ENCODE measurements at places on chromosomes 6 and 20.
A peak's percentile ranks its signal among the peaks of the same experiment; 100 is the strongest.

- no peak for DNase-seq
Measured at GRCh38 chr20:62117362-62117646, 5.0 kb upstream of the LSM14B start.

GRCh38 chr20:62808211-62808865 is 3.7 kb downstream of the OGFR start:
- peak; percentile 54 for DNase-seq

- DNase-seq, result peak; percentile 4
Measured at GRCh38 chr20:37803438-37804307, 99.3 kb upstream of the VSTM2L start.

DNA sequence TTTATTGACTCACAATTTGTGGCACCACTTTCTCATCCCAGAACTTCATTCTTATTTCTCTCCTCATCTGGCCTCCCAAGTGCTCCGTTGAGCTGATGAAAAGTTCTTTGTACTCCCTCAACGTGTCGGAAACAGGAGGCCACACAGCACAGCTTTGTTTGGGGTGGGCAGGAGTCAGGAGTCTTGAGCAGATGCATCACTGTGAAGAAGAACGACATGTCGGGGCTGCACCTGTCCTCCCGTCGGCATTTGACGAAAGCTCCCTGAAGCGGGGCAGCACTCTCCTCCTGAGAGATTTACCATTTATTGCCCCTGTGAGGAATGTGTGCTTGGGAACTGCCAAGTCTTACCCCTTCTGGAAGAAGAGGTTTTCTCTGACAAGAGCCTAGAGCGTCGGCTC is 28.1 kb downstream of the TAF8 start:
- no peak for DNase-seq

- DNase-seq, result peak; percentile 92
Measured at GRCh38 chr6:105794239-105794638, 291.9 kb upstream of the PRDM1 start.

DNA sequence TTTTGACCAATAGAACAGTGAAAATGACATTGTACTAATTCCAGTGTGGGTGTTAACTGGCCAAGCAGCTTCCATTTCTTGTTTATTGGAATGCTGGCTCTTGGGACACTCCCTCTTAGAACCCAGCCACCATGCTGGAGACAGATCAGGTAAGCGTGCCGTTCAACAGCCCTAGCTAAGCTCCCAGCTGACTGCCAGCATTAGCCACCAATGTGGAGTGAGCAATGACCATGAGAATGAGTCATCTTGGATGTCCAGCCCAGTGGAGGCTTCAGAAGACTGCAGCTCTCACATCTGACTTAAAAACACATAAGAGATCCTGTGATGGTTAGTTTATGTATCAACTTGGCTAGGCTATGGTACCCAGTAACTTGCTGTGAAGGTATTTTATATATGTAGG is 3.0 kb upstream of the LINC00237 start:
- no peak for DNase-seq

GRCh38 chr6:85401186-85402021 is 48.5 kb upstream of the NT5E start:
- no peak for DNase-seq

DNA sequence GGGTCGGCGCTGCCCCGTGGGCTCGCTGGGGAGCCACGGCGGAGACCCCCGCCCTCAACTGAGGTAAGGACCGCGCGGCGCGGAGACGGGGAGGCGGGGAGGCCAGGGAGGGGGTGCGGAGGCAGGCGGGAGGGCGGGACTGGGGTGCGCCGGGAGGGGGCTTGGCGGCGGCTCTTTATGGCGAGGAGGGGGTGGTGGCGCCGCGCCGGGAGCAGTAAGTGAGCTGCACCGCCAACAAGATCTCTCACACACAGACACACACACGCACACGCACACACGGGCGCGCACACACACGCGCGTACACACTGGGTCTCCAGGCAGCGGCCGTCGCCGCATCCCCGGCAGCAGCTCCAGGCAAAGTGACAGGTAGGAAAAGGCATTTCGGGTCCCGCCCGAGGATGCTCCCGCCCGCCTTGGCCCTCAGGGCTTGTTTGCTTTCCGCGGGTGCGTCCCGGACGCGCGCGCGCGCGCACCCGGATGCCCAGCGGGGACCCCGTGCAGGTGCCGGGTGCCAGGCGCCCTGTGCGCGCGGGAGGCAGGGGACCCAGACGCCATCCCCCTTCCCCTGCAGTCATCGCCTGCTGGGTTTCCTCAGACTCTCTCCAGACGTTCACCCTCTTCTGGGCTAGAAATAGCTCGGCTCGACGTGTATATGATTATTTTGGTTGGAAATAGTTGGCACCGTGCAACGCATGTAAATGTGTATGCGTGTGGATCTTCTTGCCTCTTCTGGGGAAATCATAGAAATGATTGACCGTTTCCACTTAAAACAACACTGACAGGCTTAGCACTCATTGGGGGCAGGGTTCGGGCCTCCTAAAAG is at the start of gene PLCB4:
PLCB4 (plus strand) TSS at position 247 of the 823 bp plus-strand sequence. CDS start 238,728 bp downstream, outside the sequence.
- DNase-seq, result no peak

DNA sequence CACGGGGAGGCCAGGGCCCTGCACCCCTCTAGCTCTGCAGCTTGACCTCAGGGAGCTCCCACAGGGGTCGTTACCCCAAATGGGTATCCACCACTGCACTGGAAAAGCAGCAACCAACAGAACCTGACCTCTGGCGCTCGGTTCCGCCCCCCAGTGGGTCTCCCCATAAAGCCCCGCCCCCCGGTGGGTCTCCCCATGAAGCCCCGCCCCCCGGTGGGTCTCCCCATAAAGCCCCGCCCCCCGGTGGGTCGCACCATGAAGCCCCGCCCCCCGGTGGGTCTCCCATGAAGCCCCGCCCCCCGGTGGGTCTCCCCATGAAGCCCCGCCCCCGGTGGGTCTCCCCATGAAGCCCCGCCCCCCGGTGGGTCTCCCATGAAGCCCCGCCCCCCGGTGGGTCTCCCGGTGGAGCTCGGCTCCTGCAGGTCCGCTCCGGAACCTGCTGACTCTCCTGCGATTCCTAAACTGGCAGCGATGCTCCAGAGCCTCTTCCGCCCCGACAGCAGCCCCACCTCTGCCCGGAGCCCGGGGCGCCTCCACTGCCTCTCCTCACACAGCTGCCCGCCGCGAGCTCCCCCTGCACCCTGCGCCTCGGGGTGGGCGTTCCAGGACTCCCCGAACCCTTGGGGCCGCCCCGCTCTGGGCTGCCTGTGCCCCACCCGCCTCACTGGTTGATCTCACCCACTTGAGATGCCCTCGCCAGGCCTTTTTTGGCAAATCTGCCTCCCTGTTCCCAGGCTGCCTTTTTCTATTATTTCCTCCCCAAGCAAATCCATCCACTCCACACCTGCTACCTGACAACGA is 12.1 kb downstream of the SLC2A4RG start:
- no peak for DNase-seq

GRCh38 chr6:109877028-109878004 is 100.8 kb upstream of the GPR6 start:
- DNase-seq, result no peak

DNA sequence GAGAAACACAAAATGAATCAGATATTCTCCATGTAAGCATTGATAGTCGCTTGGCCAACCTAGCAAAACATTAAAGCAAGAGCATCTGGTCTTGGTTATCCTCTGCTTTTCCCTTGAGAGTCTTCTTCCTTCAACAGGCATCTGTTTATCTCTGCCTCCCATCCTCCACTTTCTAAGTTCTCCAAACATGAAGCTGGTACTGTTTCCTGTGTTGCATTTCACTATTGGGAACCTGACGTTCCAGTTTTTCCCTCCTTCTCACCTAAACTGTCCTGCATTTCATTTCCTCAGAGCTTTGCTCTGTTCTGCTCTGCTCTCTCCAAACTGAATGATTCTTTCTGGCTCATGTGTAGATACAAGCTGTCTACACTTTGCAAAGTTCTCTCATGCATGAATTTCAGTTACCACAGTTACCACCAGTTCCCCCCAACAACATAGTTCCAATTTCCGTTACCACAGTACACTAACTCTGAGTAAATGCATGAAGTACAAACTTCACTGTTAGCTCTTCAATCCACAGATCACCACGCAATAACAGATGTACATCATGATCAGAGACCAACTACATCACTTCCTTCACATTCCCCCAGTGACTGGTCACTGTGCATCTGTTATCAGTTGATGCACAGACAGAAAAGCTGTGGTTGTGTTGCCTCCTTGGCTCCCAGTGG is 86.7 kb upstream of the F13A1 start:
- DNase-seq, result peak; percentile 16

DNA sequence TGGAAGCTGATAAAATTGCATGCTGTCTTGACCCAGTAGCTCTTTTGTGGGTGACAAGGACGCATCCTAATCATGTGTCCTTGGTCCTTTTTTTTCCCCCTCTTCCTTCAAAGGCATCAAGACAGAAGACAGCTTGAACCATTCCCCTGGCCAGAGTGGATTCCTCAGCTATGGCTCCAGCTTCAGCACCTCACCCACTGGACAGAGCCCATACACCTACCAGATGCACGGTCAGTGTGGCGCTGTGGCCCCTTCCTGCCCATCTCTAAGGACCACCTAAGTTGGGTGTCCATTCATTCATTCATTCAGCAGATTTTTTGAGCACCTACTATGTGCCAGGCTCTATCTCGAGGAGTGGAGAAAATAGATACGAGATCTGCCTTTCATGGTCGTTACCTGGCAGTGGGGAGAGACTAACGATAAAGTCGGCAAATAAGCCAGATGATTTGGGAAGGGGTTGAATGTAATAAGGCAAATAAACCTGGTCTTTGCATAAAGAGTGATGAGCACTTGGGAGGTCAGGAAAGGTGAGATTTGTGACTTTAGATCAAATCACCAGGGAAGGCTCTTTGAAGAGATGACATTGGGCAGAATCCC is 121.5 kb downstream of the EYA2 start:
- no peak for DNase-seq

DNA sequence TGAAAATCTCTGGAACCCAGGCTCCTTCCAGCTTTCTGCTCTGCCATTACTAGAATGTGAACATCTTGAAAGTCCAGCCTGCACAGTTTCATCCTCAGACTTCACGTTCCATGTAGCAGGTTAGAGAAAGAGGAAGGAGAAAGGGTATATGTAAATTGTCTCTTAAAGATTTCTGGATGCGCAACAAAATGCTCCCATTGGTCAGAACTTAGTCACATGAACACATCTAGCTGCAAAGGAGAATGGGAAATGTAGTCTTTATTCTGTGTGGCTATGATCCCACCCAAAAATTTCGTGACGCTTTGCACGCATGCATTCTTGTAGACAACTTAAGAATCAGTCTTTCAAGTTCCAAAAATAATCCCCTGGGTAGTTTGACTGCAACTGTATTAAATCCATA is 46.4 kb upstream of the CHD6 start:
- peak; percentile 24 for DNase-seq

Data from inflammatory macrophage treated with lipopolysaccharide for 4 hours (primary cell).